AG04449 (cell line): ENCODE measurements at places on chromosomes 2 and 18.

- no peak for DNase-seq
These were observed 1635.0 kb upstream of the ACVR2A start for GRCh38 chr2:146209842-146210275.

DNA sequence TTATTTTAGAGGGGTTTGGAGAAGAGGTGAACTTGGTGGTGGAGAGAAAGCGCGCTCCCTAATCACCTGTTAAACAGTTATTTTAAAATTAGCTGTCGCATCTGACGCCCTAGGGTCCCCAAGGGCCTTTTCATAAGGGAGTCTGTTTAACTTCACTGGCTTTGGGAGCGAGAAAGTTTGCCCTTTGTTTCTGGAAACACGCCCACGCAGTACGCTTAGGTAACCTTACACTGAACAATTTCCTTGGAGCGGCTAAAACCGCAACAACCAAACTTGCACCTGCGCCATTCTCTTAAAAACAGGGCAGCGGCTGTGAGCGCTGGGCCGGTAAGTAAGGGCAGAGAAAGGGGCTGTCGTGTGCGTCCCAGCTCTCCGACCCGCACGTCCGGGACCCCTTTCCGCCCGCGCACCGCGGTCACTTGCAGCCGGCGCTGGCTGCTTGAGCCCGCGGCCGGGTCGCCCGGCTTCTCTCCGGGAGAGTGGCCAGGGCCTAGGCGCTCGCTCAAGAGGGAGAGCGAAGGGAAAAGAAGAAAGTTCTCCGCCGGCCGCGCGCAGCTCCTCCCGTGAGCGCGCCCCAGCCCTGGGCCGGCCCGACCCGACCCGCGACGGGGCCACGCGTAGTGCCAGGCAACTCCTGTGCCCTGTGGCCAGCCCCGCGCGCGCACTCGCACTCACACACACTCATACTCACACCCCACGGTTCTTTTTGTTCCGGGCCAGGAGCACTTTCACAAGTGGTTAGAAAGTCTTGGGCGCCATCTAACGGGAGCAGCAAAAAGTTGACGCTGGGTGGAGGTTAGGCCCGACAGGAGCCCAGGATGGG, 19.2 kb downstream of the POU3F3 start:
- DNase-seq: no peak

DNA sequence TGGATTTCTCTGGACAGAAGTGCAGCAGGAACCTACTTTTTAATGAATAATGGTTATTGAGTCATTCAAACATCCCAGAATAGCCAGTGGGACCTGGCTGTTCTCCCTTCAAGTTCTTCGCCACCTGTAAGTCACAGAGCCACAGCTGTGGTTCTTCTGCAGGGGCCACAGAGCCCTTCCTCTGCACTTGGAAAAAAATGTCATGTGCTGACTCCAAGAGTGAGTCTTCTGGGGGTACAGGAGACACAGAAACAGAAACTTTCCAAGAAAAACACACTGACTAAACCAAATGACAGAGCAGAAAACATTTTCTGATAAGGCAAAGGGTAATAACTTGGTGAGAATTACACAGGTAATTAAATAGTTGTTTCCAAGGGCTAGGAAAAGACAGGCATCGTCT, 68.7 kb upstream of the FN1 start:
- DNase-seq: no peak

DNA sequence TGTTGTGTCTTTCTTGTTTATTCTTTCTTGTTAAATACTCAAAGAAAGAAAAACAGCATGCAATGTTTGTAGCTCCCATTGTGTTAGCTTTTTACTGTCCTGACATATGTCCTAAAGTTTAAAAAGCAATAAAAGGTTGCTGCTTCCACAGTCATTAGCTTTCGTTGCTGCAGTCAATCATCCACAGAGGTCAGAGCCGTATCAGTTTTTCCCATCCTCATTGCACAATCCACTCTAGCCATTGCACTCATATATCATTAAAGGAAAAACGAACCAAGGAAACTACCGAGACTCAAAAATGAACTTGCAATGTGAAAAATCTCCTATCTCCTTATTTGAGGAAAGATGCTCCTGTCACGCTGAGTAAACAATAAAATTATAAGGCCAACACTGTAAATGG, 954.1 kb downstream of the DPP10 start:
- no peak for DNase-seq

DNA sequence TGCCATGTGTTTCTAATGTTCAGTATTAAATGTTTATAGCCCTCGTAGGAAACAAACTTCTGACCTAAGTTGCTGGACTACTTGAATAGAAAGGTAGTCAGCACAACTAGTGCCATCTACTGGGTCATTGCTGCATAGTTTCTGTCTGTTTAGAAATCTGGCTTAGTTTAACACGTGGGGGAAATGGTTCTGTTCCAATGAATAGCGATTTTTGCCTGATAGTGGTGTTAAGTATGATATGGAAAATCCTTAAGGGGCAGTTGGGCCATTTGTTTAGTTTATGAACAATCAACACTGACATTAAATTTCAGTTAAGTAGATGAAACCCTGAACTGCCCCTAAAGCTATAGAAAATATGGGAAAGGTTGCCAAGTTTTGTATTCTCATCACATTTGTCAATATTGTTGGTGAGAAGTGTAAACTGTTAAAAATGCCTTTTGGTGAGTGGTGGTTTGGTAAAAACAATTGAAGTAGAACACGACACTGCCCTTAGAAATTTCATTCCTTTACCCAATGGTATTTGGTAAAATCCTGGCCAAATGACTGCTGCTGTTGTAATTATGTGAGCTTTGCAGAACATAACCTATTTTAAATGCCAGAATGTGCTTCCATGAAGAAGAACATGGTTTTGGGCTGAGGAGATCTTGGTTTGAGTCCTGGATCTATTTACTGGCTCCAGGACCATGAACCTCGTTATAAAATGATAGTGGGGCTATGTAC, 13.2 kb downstream of the NABP1 start:
- DNase-seq: peak; percentile 60

DNA sequence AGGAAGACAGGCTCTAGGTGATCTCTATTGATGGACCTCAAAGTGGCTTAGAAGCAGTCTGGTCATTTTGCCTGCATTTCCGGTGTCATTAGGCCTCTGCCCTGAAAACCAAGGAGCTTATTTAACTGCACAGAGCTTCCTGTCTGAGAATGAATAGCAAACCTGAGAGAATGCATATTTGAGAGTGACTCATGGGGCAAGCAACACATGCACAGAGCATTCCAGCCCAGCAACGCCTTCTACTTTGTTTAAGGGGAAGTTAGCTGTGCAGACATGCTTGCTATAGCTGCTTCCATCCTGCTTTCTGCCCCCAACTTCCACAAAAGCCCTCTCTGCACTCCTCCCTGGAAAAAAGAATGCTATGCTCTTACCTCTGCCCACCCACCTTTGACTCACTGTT, 232.8 kb downstream of the GRB14 start:
- peak; percentile 58 for DNase-seq

- DNase-seq: peak; percentile 26
These were observed 122.8 kb downstream of the LYPD1 start for GRCh38 chr2:132547090-132547687.

GRCh38 chr2:161842736-161843433, 218.7 kb downstream of the SLC4A10 start:
- no peak for DNase-seq

- no peak for DNase-seq
These were observed 3.2 kb upstream of the TTC39C start for GRCh38 chr18:24011123-24011917.

DNA sequence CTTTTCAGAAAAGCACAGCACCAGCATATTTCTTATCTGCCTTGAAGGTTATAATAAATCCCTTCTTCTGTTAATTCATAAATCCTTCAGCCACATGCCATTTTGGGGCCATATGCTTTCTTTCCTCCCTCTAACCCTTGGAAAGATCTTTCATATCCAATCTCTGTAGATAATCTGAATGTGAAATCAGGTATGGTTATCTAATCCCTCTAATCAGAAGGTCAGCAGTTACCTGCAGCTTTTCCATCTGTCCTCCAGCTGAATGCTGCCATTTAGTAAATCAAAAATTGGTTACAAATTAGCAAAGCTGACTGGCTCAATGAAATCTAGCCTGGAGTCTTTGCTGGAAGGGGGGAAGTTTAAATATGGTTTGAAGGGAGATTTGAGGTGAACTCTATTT, 230.5 kb downstream of the PIK3C3 start:
- no peak for DNase-seq

- DNase-seq: no peak
These were observed 6.7 kb downstream of the AOX1 start for GRCh38 chr2:200592406-200593075.

- DNase-seq: no peak
These were observed 172.2 kb upstream of the ID2 start for GRCh38 chr2:8509621-8510020.

DNA sequence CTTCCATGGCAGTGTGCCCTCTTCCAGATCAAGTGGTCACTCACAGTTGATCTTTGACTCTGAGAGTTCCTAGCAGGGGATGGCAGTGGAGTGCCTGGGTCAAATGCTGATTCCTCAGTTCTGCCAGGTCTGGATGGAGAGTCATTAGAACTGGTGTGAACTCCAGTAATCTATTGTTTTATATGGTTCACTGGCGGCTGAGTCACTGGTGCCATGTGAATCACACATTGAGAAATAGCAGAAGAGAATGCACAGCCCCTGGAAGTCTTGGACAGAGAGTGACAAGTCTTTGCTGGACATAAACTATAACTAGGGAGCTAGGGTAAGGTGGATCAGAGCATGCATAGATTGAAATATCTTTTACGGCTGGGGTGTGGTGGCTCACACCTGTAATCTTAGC, 86.9 kb downstream of the EIF2AK3 start:
- no peak for DNase-seq

GRCh38 chr2:14557111-14557510, 75.4 kb upstream of the LRATD1 start:
- no peak for DNase-seq

- DNase-seq: no peak
These were observed 35.8 kb downstream of the CIB4 start for GRCh38 chr2:26605195-26605998.

DNA sequence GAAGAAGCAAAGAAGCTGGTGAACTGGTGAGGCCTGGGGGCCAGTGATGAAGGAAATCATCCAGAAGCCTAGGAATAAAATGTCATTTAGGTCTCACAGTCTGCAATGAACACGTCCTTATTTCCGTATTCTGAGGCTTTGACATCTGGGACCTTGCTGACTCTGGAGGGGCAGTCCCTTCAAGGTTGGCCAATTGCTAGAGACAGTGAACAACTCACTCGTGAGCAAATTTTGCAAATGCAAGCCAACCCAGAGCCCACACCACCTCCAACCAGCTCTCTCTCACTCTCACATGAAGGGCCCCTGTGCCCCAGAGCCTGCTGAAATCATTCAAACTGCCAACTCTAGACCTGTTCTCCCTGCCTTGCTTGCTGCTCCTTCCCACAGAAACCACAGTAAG, 279.1 kb upstream of the LYPD1 start:
- DNase-seq: no peak

DNA sequence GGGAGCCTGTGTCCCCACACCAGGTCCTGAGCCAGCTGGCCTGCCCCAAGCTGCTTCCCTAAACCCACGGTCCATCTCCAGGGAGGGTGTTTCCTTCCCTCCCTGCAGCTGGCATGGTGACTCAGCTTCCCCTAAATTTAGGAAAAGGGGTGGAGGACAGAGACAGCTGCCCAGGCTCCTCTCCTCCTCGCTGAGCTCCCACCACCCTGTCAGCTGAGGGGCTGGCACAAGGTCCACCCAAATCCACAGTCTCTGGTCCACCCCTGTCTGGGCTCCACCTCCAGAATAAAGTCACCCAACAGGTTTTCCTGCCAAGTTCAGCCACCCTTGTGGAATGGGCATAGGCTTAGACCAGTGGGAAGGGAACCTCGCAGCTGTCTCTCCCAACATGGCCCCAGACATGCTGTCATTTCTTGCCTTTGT, 156.5 kb downstream of the TNS1 start:
- DNase-seq: no peak

DNA sequence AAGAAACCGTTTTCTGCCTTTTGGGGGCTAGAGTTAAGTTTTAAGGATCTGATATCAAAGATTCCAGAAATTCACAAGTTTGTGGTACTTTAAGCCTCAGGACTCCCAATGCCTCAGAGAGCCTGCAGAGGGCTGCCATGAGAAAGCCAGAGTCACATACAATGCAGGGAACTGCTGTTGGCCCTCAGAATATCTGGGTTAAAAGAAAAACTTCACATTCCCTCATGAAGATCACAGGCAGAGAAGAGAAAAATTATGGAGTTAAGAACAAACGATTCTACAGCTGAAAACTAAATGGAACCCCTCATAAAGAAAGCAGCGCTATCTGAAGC, 39.5 kb downstream of the HDAC4 start:
- no peak for DNase-seq

- DNase-seq: no peak
These were observed 869 bp downstream of the STARD7 start for GRCh38 chr2:96207774-96208142.

DNA sequence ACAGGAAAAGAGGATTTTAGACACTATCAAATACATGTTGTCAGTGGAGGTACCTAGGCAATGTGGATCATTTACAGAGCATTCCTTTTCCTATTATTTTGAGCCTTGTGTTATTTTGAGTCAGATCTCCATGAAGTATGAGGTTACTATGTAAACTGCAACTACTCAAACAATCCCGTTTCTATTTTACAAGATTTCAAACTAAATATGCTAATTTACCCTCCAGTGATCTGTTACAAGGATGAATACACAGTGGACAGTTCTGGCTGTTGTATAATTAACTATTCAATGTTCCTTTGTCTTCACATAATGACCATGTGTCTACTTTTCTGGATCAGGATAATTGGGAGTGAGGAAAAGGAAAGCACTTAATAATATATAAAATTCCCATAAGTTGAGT, 4.6 kb downstream of the HOXD1 start:
- DNase-seq: no peak

GRCh38 chr2:61247204-61247812, 85.3 kb downstream of the C2orf74 start:
- peak; percentile 64 for DNase-seq

- DNase-seq: no peak
These were observed 151.4 kb downstream of the LRRTM1 start for GRCh38 chr2:80153151-80153550.

DNA sequence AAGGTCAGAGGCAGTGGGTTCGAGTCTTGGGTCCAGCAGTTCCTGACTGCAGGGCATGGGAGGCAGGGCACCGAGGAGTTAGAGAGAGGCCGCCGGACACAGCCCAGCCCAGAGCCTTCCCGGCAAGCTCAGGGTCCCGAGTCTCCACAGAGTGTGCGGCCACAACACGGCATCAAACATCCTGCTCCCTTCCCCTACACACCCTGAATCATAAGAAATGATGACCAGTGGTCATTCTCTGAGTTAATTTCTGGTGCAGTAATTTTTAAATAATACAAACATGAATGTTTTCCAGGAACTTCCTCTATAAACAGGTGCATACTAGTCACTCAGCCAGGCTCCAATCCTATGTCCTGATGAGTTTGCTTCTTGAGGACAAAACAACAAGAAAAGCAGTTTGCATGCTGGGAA, 118.0 kb downstream of the PXDN start:
- DNase-seq: no peak

DNA sequence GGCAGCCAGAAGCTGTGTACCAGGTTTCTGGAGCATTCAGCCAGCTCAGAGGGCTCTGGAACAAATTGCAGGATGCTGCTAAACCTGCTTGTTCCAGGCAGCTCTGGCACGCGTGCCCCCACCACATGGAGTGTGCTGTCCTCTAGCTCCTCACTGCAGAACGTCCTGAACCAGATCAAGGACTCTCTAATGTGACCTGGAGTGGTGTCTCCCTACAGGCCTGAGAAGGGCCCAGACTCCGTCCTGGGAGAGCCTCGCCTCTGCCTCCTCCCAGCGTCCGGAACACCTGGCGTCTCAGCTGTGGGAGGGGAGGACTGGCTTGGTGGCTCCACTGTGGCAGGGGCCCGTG, 115.6 kb upstream of the GPC1 start:
- no peak for DNase-seq
